Fibroblast of lung (primary cell): ENCODE measurements at places on chromosomes 11 and 22.

DNA sequence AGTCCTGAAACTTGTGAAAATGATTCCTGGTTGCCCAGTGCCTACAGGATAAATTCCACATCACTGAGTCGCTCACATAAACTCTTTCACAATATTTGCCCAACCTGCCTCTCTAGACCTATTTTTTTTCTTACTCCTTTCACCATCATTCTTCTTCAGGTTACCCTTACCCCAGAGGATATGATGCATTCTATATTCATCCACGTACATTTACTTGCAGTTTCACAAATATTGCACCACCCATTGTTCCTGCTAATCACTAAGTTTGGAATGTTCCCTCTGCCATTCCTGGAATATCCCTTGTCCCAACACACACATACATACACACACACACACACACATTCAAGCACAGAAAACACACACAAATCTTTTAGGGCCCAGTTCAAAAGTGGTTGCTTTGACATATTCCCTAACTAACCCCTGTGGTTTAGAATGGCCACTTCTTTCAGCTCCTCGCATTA lies 379.5 kb downstream of the ETS1 start:
- peak; percentile 97 for DNase-seq

- no peak for DNase-seq
Measured at GRCh38 chr11:94584978-94585377, 17.8 kb downstream of the PIWIL4 start.

DNA sequence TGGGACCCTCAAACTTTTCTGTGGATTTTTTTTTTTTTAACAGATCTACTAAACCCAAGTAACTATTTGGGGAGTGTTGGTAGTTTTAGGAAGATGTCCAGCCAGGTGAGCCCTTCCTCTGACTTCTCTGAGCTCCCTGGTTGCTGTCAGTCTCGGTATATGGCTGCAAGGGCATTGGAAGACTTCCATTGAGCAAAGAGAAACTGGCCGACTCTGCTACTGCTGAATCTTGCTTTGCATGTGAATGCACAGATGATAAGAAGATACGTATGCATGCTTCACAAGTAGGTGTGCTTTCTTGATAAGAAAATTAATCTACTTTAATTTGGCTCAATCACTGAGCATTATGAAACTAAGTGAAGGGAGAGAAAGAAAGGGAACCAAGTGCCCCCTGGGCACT lies 51.1 kb downstream of the BARX2 start:
- DNase-seq, result no peak

- DNase-seq, result peak; percentile 47
Measured at GRCh38 chr11:46682773-46683752, 17.4 kb downstream of the ARHGAP1 start.

DNA sequence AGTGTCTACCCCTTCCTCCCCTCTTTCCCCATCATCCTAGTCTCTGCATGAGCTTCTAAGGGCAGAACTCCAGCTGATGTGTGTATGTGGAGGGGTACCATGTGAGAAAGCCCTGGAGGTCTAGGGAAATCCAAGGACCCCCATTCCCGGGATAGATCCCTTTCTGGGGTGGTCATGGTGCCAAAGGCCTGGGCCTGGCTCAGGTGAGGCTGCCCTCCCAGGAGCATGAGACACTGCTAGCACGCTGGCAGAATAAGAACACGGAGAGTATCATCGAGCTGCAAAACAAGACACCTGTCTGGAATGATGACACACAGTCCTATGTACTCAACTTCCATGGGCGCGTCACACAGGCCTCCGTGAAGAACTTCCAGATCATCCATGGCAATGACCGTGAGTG lies 19.6 kb downstream of the TUB start:
- DNase-seq, result no peak

DNA sequence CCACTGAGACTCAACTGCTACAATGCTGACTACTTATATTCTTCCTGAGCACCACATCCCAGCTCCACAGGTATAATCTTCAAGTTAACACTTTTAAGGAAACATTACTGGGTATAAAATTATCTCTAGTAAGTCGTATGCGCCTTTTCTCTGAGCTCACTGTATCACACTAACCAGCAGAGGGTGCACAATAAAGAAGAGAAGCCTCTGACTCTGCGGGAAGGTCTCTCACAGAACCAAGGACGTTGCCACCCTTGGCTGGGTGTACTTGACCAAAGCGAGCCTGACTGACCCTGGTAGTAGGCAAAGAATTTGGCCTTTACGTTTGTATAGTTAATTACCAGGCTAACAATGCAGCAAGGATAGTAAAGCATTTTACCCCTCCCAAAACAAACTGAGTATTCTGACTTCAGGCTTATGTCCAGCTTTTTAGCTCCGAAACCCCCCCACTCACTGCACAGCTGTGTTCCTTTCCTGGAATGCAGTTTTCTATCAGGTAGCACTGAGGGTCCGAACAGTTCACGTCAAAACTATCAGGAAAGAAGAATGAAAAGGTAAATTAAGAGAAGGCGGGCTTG lies at the start of gene BTBD18:
Gene BTBD18, minus strand, starts transcription at position 144 of the 578 bp plus-strand sequence. CDS start 631 bp downstream, outside the sequence.
- DNase-seq, result peak; percentile 43

DNA sequence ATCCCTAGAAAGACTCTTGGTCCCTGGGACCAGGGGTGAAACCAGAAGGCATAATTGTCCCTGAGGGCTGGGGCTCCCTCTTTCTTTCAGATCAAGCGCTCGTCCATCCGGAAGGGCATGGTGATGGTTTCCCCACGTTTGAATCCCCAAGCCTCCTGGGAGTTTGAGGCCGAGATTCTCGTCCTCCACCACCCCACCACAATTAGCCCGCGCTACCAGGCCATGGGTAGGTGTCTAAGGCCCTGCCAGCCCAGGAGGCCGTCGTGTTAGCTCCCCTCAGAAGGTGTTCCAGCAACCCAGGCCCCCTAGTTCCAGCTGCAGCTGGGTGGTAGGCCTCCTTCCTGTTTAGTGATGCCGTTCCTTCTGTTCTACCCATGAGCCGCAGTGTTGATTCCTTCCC lies 21.4 kb downstream of the GTPBP1 start:
- no peak for DNase-seq

DNA sequence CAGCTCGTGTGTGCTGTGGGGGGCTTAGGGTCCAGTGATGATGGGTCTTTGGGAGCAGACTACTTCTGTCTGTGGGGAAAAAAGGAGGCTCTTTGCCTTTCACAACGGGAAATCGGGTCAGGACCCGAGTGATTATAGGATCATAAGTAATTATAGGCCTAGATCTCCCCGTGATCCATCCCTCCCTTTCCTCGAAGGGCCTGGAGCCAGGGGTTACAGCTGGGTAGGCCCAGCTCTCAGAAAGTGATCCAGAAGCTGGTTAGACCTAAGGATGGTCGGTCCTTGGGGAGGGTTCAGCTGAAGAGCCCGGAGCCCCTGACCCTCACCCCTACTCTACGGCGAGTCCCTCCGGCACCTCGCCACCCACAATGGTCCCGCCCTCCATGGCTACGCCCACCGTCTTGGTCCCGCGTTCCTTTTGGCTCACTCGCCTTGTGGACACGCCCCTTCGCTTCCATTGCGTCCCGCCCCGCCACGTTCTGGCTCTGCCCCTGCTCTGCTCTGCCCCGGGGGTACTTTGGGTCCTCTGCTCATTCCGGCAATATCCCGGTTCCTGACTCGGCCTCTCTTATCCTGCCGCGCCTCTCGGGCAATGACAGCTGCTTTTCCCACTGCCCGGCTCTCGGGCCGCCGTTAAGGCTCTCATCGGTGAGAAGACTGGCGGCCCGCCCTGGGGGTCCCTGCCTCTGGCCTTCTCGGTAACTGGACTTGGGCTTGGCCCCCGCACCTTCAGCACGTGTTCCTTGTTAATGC lies 5.0 kb downstream of the IGSF22 start:
- peak; percentile 57 for DNase-seq

DNA sequence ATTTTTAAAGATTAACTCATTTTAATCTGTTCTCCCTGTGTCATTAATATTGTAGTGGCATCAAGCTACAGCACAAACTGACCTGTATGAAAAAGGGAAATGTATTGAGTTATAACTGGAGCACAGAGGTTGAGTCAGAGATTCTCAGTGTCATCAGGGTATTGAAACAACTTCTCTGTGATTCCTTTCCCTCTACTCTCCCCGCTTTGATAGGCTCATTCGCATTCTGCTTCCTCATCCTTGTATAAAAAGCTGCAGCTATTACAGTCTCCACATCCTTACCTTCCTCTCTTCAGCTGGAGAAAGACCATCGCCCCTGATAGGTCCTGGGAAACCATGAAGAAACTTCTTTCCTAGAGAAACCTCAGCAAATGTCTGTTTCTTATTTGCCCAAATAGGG lies 90.0 kb downstream of the BDNF start:
- DNase-seq, result no peak

GRCh38 chr11:117572129-117572528 lies 224.9 kb downstream of the DSCAML1 start:
- DNase-seq, result no peak

DNA sequence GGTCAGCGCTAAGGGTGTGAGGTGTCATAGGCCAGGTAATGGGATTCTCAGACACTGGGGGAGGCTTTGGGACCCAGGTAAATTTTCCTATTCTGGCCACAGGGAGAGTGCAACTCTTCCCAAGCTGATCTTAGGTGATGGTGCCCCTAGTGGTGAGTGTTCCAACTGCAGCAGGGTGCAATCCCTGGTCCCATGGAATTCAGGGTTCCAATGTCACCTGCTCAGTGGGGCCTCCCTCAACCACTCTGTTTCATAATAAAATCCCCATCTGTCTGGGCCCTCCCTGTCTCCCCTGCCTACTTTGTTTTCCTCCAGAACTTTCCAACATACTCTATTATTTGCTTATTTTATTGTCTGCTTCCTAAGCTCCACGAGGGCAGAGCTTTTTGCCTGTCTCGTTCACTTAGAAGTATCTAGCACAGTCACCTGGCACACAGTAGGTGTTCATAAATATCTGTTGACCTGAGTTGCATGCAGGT lies 2.9 kb upstream of the SGSM1 start:
- DNase-seq, result peak; percentile 15

DNA sequence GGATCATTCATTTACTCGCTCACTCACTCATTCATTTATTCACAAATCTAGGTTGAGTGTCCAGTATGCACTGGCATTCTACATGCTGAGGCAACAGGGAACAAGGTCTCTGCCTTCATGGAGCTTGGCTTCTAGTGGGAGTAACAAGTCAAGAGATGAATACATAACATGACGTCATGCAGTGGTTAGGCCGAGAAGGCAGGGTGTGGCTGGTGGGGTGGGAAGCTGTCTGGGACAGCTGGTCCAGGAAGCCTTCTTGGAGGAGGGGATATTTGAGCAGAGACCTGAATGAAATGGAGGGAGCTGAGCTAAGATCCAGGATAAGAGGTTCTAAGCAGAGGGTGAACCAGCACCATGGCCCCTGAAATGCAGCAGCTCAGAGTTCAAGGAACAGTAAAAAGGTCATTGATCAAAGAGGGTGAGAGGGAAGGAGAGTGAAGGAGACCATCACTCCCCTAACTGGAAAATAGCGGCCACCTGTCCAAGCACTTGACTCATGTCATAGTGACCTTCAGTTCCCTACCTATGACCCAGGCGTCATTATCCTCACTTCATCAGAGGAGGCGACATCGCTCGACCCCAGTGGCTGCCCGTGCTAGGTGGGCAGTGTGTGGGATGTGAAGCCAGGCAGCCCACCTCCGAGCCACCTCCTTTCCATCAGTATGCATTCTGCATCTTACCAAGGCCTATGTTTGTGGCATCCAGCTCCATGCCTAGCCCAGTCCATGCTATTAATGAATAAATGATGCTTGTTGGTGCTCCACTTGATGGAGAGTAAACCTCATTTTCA lies 105.0 kb downstream of the TSPAN18 start:
- no peak for DNase-seq
